ENCODE measurements at places on chromosomes 12 and 14. TPM values are rescaled to one million over a fixed set of nuclear protein-coding genes. Genes with fewer than 3 reads are reported as not detected.

DNA sequence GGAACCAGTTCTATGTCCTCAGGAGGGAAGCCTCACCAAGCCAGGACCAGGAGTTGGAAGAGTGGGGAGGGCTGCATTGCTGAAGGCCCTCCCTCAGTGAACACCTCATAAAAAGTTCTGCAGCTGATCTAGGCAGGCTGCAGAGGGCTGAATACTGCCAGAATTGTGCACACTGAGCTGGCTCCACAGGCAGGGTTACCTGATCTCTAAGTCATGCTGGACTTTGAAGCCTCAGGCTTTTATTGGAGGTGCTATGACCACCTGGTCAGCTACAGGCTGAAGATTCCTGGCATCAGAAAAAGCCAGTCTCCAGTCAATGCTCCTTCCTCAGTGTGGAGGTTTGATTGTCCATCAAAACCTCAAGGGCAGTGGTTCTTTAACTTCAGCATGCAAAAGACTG is 39.7 kb downstream of the FOS start:
- no peak for DNase-seq

DNA sequence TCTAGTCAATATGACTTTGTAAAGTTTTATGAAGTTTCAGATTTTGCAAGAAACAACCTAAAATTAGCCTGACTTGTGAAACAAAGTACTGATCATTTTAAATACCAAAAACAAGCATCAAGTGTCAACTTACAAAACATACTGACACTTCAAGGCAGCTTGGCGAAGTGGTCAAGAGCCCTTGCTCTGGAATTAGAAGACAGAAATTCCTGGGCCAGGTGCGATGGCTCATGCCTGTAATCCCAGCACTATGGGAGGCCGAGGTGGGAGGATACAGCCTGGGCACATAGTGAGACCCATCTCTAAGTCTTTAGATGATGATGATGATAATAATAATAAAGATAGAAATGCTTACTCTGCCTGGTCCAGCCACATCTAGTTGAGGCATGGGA is 45.4 kb upstream of the NR2C1 start:
- no peak for DNase-seq

DNA sequence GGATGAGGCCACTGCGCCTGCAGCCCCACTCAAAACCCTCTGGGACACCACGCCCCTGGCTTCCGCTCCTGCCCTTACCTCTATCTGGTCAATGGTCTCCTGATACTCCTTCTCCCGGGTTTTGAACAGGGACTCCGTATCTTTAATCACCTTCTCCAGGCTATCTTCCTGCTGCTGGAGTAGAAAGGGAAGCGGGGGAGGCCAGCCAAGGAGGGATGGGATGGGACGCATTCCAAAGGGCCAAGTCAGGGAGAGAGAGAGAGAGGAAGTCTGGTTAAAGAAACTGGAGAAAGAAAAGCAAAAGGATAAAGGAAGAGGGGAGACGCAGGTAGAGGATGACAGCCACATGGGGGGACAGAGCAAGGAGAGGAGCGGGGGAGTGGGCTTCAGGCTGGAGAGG is 7.9 kb downstream of the IFFO1 start:
- DNase-seq = no peak

DNA sequence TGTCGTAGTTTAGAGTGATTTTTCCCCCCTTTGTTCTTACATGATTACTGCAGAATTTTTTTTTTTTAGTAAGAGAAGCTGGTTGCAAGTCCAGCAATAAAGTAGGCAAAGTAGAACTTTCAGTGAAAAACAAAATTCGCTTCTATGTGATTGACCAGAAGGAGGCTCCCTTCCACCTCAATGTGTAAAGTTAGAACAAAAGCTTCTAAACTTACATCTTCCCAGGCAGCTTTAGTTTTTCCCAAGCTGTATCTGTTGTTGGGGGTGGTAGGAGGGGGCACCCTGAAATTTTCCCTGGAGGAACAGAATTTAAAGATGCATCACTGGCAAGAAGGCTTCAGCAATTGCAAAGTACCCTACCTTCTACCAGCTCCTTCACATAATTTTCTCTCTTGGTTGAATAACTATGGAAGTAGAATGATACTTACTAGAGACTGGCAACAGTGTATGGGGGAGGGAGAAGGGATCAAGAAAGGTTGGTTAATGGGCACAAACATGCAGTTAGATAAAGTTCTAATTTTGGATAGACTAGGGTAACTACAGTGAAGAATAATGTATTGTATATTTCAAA is 87.3 kb upstream of the E2F7 start:
- DNase-seq = peak; percentile 8

DNA sequence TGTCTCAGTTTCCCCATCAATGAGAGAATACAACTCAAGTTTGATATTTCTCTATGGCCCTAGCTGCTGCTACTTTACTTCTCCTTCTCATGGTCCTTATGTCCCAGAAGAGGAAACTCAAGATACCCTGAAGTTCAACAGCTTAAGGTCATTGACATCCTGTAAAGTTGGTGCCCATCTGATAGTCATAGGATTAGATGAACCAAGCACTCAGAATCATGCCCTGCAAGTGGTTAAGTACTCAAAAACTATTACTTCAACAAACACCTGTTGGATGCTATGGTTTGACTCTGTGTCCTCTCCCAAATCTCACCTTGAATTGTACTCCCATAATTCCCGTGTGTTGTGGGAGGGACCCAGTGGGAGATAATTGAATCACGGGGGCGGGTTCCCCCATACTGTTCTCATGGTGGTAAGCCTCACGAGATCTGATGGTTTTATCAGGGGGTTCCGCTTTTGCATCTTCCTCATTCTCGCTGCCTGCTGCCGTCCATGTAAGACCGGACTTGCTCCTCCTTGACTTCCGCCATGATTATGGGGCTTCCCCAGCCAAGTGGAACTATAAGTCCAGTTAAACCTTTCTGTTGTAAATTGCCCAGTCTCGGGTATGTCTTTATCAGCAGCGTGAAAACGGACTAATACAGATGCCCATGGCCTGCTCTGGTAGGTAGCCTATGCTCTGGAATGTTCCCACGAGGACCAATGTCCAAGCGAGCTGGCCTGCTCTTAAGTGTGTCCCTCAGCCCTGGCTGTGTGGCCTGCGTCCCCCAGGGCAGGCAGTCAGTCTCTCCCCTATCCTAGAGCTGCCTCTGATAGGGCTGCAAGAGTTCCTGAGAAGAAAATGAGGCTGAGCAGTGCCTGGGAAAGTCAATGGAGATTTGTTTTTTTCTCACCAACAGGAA is 18.1 kb downstream of the CAMKK2 start:
- DNase-seq = no peak

- no peak for DNase-seq
Measured at GRCh38 chr14:62988967-62989366, 56.3 kb downstream of the KCNH5 start.

GRCh38 chr12:39157696-39158342 is 252.4 kb upstream of the CPNE8 start:
- DNase-seq = no peak

The LRP1-AS gene
- total RNA-seq = not detected

The BCL7A gene
- total RNA-seq = 7.8 TPM

DNA sequence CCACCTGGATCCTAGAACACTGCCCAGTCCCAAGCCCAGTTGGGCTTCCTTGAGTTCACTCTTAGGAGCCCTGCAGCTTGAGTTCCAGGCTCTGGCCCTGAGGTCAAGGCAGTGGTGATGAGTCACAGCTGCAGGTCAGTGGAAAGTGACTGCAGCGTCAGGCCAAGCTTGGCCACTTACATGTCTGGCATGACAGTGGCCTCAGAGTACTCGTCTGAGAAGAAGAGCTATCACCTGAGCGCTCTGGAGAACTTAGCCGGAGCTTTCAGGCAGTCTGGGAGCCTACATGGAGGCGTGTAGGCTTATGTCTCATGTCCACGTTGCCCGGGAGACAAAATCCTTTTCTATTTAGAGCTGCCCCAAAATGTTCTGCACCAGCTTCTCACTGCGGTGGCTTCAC is 75.6 kb downstream of the ARL6IP4 start:
- DNase-seq = no peak

The INHBC gene
- total RNA-seq = not detected

The KRT71 gene
- total RNA-seq = not detected

The TMEM63C gene
- 0.85 TPM for total RNA-seq

GRCh38 chr12:5050542-5050941 is 6.9 kb downstream of the KCNA5 start:
- DNase-seq = no peak

GRCh38 chr12:13082861-13083260 is 20.6 kb downstream of the GSG1 start:
- no peak for DNase-seq

- DNase-seq = no peak
Measured at GRCh38 chr12:78672033-78672432, 192.5 kb upstream of the SYT1 start.

GRCh38 chr14:30064454-30064853 is 136.8 kb upstream of the PRKD1 start:
- DNase-seq = no peak

The PELI2 gene
- total RNA-seq = 15.9 TPM

DNA sequence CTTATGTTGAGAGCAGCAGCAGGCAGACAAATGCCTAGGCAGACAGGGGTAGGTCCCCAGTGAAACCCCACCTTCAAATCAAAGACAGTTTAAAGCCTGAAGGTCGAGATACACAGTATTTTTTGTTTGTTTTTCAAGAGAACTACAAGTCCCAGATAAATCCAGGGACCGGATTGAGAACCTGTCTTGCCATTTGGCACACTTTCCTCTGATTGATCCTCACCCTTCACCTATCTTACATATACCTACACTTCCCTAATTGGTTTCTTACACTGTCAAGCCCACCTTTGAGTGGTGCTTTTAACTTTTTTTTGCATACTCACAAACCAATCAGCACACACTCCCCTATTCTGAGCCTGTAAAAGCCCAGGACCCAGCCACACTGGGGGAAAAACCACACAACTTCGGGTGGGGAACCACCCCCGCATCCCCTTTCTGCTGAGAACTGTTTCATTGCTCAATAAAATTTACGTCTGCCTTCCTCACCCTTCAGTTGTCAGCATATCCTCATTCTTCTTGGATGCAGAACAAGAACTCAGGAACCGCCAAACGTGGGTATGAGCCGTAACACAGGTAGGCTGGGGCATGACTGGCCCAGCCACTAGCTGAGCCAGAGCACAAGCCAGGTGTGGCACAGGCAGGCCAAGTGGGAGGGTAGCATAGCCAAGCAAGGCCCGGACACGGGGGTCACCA is 11.1 kb downstream of the DICER1 start:
- DNase-seq = no peak

DNA sequence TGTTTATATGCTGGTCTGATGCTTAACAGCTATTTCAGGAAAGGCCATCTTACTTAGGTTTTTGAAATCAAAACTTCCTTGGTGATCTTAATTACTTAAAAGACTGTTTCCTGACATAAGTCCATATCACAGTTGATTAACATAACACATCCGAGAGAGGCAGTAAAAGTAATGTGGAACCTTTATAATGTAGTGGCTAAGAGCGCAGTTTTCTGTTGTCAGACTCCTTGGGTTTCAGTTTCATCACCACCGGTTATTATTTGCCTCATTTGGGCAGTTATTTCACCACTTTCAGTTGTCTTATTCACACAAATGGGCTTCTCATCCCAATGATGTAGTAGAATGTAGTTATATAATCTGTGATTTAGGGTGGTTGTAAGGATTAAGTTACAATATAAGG is 30.9 kb downstream of the TBC1D15 start:
- DNase-seq = no peak

GRCh38 chr12:80192087-80192486 is 92.8 kb downstream of the OTOGL start:
- no peak for DNase-seq

GRCh38 chr14:49880267-49881064 is 12.4 kb upstream of the ARF6 start:
- DNase-seq = no peak

DNA sequence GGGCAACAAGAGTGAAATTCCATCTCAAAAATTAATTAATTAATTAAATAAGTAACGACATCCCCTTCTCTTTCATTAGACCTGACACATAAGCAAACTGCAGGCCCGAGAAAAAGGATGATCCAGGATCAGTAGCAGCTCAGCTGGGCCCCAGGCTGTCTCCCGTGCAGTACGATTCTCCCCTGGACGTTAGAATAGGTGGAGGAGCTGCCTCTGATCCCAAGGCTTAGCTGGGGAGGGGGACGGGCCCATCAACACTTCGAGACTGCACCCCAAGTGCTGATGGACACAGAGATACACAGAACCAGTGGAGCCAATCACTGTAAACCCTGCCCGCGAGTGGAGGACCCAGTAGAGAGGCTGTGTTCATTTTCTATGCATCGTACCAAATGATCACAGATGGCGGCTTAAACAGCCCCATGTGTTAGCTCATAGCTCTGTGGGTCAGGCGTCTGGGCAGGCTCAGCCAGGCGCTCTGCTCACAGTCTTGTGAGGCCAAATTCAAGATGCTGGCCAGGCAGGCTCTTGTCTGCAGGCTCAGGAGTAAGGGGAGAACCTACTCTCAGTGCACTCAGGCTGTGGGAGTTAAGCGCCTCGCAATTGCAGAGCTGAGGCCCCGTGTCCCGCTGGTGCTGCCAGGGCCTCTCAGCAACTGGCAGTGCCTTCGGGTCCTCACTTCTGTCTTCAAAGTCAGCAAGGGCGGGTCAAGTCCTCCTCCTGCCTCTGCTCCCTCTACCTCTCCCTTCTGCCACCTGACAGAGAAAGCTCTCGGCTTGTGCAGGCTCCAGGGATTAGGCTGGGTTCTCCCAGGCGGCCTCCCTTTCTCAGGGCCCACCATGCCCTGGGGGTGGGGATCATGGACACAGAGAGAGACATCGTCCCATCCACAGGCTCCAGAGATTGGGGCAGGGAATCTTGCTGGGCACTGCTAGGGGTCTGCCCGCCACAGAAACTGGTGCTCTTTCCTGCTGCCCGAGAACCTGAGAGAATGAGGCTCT is 26.4 kb downstream of the RIMBP2 start:
- no peak for DNase-seq
